Activated gamma-delta T cell treated with anti-CD3 and anti-CD28 coated beads, Interleukin-2, amount 50 U/mL, for 16 hours (primary cell): ENCODE measurements at places on chromosomes 5 and 9.
A peak's percentile ranks its signal among the peaks of the same experiment; 100 is the strongest.

DNA sequence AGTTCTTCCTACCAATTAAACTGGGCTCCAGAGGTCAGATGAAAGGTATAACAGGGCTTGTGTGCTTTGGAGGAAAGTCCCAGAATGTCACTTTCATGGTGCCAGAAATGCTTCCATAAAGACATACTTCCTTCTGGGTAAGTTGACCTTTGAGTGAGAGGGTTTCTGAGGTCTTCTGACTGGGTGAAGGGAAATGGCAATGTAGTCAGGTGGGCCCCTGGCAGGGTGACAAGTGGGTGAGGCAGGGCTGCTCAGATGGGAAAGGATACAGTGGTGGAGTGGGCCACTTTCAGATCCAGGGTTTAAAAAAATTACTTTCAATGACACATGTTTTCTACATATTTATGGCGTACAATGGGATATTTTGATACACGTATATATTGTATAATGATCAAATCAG lies 136.5 kb upstream of the PITX1 start:
- DNase-seq, result no peak

DNA sequence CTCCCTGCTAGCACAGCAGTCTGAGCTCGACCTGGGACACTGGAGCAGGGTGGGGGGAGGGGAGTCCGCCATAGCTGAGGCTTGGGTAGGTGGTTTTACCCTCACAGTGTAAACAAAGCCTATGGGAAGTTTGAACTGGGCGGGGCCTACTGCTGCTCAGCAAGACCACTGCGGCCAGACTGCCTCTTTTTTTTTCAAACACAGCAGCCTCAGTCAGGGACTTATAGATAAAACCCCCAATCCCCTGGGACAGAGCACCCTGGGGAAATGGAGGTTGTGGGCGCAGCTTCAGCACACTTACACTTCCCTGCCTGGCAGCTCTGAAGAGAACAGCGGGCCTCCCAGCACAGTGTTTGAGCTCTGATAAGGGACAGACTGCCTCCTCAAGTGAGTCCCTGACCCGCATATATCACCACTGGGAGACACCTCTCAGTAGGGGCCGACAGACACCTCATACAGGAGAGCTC lies 151.1 kb upstream of the APC start:
- no peak for DNase-seq

DNA sequence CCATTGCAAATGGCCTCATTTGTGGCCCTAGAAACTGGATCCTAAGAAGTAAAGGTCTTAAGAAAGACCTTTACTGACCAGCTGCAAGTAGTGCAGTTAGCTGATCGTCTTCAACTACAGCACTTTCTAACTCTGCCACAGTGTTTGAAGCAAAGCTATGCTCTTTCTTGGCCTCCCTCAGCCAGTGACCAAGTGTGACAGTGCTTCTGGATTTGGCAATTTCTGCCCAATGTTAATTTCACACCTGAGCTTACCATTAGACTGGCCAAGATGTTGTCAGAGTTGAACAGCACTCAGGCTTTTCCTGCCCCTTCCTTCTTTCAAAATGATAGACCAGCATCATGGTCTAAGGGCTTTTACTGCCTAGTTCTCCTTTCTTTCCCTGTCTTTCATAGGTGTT lies 36.1 kb downstream of the UHRF2 start:
- DNase-seq, result no peak

DNA sequence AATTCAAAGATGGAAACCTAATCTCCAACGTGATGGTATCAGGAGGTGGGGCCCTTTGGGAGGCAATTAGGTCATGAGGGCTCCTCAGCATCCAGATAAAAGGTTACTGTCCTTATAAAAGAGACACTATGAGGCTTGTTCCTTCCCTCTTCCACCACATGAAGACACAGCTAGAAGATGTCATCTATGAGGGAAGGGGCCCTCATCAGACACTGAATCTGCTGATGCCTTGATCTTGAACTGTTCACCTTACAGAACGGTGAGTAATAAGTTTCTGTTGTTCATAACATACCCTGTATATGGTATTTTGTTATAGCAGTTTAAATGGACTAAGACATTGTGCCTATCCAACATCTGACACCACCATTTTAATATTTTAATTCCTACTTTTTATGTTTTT lies 19.7 kb upstream of the CCNH start:
- DNase-seq, result no peak

DNA sequence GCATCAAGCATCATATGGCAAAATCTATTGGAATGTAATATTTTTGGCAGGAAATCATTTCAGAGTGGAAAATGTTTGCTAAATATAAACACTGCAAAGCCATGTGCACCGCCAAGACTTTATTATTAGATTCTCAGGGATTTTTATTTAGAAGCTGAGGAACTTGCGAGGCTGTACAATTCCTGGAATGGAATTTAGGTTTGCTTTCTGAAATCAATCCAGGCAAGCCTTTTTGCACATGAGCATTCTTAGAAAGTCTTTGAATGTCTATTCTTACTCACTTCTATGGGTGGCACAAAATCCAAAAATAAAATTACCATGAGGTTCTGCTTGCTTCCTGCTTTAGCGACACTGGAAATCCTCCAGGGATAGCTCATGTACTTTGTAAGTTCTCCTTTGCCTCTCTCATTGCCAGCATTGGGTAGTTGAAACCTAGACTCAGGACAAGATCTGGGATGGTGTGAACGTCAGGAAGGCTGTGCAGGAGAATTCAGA lies 71.5 kb upstream of the PALM2AKAP2 start:
- no peak for DNase-seq

DNA sequence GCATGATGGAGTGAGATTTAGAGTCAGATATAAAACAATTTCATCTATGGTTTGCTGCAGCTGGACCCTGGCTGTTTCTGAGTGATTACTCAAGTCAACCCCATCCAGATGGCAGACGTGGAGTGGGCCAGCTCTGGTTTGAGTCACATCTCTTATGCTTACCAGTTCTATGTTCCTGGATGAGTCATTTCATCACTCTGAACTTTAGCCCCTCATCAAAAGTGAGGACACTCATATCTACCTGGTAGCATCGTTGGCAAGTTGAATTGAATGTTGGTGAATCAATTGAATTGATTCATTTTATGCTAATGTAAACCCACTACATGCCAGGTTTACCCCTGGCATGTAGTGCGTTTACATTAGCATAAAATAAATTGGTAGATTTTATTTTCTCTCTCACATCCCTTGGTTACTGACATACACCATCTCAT lies 176.4 kb downstream of the FGF18 start:
- no peak for DNase-seq

DNA sequence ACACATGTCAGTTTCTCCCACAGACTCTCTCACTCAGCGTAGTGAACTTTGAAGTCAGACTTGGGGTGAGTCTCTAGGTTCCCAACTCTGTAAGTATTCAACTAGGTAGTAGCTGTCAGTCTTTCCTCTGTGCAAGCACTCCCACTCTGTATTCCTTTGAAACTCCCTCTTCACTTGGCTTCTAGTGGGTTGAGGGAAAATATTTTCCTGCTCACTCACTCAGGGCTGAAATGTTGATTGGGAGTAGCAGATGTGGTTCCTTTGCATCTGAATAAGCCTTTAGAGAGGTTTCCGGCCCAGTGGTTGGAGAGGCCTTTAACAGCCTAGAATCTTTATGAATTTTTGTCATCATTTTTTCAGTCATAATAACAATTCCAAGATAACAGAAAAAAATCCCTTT lies 18.1 kb upstream of the ARRDC3 start:
- DNase-seq, result no peak

DNA sequence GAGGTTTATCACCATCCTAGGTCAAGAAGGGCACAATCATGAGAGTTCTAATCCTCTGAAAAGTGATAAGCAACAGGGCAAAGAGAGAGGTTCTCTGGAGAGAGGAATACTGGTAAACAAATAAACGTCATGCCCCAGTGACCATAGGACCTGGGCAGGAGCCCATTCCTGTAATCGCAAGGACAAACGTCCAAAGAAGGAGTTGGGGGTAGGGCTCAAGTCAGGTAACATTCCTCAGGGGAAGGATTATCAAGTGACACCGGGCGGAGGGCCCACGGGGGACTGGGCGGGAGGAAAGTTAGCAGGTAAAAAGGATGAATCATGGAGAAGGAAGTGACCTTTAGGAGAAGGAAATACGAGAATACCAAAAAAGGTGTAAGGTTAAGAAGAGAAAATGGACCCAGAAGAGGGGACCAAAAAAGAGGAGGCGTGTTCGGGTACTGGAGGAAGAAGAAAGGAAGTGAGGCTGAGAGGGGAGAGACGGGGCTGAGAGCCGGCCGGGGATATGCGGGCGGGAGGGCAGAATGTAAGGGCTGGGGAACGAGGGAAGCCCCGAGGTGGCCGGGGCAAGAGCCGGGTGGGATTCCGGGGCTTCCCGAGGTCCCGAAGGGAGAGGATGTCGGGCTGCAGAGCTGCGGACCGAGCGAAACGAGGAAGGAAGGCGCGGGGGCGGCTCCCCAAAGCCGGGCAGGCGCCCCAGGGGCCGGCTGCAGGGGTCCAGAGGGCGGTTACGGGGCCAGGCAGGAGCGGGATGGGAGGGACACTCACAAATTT lies 583 bp downstream of the DIAPH1 start:
- DNase-seq, result peak; percentile 37

DNA sequence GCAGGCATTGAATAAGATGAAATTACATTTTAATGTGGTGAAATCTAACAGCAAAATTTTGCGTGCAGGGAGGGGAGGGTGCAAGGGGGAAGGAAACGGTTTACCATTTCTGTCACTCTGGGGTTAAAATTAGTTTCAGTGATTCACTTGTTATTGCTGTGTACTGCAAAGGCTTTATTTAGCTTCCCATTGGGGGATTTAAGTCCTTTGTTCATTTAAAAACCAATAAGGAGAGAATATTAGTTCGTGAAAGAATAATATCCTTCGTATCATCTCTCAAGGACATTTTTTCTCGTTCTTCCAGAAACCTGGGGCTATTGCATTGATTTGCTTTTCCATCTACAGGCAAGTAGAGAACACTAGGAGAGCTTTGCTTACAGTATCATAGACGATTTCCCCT lies 667.8 kb upstream of the RGMB start:
- no peak for DNase-seq

- no peak for DNase-seq
Measured at GRCh38 chr9:35801328-35802128, 10.1 kb downstream of the NPR2 start.

GRCh38 chr9:129617167-129617566 lies 3.7 kb downstream of the C9orf50 start:
- DNase-seq, result no peak

DNA sequence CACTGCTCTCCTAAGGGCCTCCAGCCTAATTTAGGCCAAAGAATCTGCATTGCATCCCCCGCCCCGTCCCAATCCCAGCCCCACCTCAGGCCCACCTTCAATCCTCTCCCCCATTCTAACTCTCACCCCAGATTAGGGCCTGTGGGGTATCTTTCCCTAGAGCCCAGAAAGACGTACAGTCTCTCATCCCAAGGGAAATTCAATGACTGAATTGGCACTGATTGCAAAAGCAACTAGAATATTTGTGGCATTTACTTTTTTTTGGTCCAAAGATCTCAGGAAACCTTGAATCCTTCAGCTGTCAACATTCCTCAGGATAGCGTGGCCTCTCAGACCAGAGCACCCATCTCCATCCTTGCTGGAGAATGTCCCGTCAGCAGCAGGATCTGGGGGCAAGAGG lies 30.6 kb downstream of the TRMO start:
- no peak for DNase-seq
